ENCODE measurements at places on chromosomes 12 and 14.
A peak's percentile ranks its signal among the peaks of the same experiment; 100 is the strongest.

- DNase-seq = peak; percentile 69
Measured at GRCh38 chr14:68676511-68676943, 116.3 kb downstream of the ZFP36L1 start.

- peak; percentile 43 for DNase-seq
Measured at GRCh38 chr12:38921025-38921677, 15.8 kb upstream of the CPNE8 start.

DNA sequence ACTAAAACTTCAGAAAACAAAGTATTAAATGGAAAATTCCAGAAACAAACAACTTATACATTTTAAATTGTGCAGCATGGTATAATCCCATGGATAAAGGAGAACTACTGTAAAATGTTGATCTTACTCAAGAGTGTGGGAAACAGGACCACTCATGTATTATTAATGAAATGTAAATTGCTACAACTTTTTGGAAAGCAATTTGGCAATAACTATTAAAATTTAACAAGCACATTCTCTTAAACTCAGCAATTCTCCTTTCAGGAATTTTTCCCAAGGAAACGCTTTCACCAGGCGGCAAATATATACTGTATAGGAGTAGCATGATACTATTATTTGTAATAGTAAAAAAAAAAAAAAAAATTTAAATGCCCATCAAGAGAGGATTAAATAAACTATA lies 284.5 kb upstream of the AMIGO2 start:
- no peak for DNase-seq

DNA sequence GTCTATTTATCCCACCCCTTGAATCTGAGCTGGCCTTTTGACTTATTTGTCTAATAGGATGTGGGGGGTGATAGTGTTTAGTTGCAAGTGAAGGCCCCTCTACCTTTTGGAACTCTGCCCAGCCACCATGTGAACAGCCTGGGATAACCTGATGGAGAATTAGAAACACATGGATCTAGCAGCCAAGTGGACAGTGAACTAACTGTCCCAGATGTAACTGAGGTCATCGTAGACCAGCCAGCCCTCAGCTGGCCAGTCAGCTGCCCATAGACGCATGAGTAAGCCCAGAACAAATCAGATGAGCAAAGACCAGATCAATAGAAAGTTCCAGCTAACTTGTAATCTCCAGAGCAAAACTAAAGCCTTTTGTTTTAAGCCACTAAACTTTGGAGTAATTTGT lies 19.0 kb downstream of the KLRB1 start:
- no peak for DNase-seq

GRCh38 chr12:116319898-116320621 lies 42.6 kb upstream of the MED13L start:
- peak; percentile 96 for DNase-seq
